ENCODE measurements at places on chromosomes 2 and 18.

GRCh38 chr2:117968722-117969121, 45.1 kb downstream of the CCDC93 start:
- peaks cover 9% of the 10 kb centered on the region for H3K36me3 ChIP-seq
- H3K27ac ChIP-seq: no peak overlapping the region
- DNase-seq: no peak
- H3K27me3 ChIP-seq: no peaks in the 10 kb centered on the region

DNA sequence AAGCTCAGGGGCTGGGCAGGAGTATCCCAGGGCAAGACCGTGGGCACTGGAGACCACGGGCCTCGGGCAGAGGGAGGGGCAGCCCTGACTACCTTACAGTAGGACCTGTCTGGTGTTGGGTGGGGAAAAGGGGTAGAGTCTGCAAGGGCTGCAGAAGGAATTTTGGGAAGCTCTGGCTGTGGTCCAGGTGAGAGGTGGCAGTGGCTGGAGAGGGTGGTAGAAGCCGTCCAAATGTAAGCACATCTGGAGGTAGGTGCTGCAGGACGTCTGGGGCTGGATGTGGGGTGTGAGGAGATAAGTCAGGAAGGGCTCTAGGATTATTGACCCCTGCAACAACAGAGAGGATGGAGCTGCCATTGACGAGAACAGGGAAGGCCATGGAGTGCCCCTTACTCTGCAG, 486.7 kb downstream of the EIPR1 start:
- no peaks in the 10 kb centered on the region for H3K27me3 ChIP-seq
- H3K4me3 ChIP-seq: no peak overlapping the region
- H3K4me1 ChIP-seq: no peaks in the 10 kb centered on the region
- no peaks in the 10 kb centered on the region for H3K36me3 ChIP-seq
- H3K27ac ChIP-seq: no peak overlapping the region
- no peak for DNase-seq

- H3K27ac ChIP-seq: no peak overlapping the region
- H3K4me1 ChIP-seq: peaks cover 27% of the 10 kb centered on the region
- no peak overlapping the region for H3K4me3 ChIP-seq
- DNase-seq: no peak
- no peaks in the 10 kb centered on the region for H3K36me3 ChIP-seq
Measured at GRCh38 chr2:43057742-43058725, 168.4 kb downstream of the ZFP36L2 start.

DNA sequence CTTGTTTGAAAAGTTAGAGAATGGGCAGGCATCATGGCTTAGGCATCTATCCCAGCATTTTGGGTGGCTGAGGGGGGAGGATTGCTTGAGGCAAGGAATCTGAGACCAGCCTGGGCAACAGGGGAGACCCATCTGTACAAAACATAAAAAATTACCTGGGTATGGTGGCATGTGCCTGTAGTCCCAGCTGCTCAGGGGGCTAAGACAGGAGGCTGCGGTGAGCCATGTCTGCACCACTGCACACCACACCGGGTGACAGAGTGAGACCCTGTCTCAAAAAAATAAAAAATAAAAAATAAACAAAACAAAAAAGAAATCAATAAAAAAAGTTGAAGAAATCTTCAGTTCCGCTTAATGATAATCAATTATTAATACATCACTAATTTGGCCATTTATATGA, 146.5 kb downstream of the CDH7 start:
- H3K27me3 ChIP-seq: no peaks in the 10 kb centered on the region
- H3K4me3 ChIP-seq: no peak overlapping the region
- no peak for DNase-seq

DNA sequence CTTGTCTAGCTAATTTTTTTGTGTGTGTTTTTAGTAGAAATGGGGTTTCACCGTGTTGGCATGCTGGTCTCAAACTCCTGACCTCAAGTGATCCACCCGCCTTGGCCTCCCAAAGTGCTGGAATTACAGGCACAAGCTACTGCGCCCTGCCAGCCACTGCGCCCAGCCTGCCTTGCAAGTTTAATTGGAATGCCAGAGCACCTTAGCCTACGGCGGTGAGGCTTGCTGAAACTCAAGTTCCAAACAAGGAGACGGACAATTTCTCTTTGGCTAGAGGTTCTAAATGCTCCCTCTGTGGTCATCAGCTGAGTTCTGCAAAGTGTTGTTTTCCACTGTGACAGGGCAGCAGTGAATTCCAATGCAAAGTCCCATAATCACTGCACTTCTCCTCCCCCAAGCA, 583.4 kb downstream of the KCNJ3 start:
- no peak overlapping the region for H3K27ac ChIP-seq
- no peak overlapping the region for H3K4me3 ChIP-seq
- DNase-seq: no peak
- H3K27me3 ChIP-seq: no peaks in the 10 kb centered on the region

Data from CD4-positive, alpha-beta memory T cell (primary cell).